ENCODE measurements at places on chromosomes 6 and 20. TPM values are rescaled to one million over a fixed set of nuclear protein-coding genes. Genes with fewer than 3 reads are reported as not detected.

GRCh38 chr6:68059261-68059660 is 575.8 kb upstream of the ADGRB3 start:
- DNase-seq = no peak

- no peak for DNase-seq
These were observed 2.5 kb downstream of the AKIRIN2 start for GRCh38 chr6:87699576-87699975.

DNA sequence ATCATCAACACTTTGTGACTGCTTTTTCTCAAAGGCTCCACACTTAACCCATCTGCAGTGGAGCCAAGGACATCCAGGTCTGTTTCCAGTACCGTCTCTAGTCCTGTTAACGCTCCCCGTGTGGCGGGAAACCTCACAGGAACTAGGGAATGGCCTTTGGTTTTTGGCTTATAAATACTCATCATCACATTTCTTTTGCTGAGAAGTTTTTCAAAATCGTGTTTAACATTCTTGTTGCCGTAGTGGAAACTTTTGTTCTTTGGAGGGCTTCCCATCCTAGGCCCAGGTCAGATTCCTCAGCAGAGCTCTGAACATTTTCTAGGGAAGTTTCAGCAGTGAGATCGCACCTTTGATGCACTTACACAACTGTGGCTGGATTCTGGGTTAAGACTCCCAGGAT is 24.6 kb downstream of the DAAM2 start:
- peak; percentile 56 for DNase-seq

DNA sequence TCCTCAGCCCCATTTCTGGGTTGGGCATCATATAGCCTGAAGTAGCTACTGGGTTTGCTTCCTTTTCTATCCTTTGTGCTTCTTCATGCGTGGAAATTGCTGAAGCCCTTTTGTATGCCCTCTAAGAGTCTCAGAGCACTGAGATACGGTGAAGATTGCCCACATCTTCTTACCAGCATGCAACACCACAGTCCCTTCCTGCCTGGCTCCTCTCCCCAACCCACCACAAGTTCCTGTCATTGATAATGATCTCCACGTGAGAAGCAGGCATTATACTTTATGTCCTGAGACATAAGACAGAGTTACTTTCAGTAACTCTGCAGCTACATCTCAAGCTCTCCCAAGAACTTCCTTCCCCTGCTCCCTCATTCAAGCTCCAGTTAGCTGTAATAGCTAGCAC is 15.8 kb upstream of the PLCB4 start:
- peak; percentile 30 for DNase-seq

- DNase-seq = no peak
These were observed 109.9 kb downstream of the SLC24A3 start for GRCh38 chr20:19322061-19322985.

DNA sequence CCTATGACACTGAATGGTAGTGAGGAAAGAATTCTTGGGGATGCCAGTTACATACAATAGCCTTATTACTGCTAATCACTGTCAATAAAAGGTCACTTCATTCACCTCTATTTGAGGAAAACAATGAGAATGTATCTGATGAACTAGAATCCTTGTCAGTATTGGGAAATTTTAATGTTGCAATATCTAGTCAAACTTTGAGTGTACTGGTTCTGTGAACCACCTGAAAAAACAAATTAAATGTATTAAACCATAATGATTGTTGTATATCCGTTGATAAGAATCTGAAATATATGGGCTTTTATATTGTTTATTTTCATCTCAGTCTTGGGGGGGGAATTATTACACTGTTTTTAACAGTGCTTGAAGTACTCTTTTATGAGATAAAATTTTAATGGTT is 10.6 kb downstream of the TAF11 start:
- no peak for DNase-seq

GRCh38 chr6:89050697-89051096 is 29.9 kb upstream of the PNRC1 start:
- DNase-seq = no peak

Gene CALHM4
- not detected for total RNA-seq

Gene COL10A1
- total RNA-seq = 4.3 TPM

Gene CLPSL2
- not detected for total RNA-seq

Gene CPNE5
- total RNA-seq = 0.32 TPM

Gene HSF2
- total RNA-seq = 21.3 TPM

Gene HLA-G
- not detected for total RNA-seq

Measured in fibroblast of villous mesenchyme (primary cell).